Activated T-cell treated with anti-CD3 and anti-CD28 coated beads, Interleukin-2, amount 50 U/mL, for 1 hour (primary cell): ENCODE measurements at places on chromosomes 4 and X.

GRCh38 chrX:110584083-110584482, 211.5 kb downstream of the CHRDL1 start:
- DNase-seq, result no peak

DNA sequence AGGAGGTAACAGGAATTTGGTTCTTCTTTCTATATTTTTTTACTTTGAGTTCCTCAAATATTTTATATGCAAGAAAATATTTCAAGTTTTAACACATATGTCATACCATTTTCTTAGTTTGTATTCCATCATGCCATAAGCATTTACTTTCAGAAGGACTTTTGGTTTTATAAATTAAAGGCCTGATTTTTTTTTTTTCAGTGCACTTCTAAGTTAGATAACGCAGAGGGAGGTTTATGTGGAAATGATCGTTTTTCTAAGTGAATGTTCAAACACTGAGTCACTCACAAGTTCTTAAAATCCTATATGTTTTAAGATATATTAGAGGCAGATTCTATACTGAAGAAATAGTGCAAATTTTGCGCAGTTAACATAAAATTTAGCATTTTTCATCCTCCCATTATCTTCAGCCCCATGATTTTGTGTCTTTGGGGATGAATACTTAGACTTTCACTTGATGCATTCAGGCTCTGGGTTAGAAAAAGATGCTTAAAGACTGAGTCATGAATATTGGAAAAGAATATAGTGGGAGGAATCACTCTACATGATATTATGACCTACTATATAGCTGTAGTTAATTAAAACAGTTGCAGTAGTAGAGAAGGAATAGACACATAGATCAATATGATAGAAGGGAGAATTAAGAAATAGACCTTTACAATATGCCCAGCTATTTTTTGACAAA, 54.9 kb downstream of the COL4A5 start:
- DNase-seq, result no peak

DNA sequence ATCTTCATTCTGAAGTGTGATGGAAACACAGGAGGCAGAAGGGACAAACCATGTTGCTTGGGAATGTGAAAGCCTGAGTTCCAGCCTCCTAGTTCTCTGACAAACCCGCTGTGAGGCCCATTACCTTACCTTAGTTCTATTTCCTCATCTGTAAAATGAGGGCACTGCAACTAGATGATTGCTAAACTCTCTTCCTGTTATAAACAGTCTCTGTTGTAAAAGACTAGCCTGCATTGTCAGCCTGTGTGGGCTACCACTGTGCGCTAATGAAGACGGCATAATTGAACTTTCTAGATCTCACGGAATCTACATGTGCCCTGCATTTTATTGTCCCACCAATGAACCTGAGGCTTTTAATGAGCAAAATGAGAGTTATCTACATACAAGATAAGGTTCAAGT, 147.2 kb downstream of the AFF2 start:
- DNase-seq, result no peak

DNA sequence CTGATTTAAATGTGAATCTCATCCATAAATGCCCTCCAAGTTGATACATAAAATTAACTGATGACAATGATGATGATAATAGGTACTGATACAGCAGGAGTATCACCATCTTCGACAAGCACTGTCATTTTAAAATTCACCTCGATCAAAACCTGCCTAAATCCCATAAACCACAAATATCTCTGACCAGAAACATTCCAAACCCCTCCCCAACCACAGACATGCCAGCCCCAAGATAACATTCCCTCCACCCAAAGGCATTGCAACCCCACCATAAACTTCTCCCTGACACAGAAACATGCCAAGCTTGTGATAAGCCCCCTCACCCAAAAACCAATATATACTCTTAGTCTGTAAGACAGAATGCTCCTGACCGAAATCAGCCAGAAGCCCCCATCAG, 63.7 kb upstream of the WDFY3 start:
- DNase-seq, result no peak

GRCh38 chr4:25096981-25097443, 63.2 kb downstream of the SEPSECS start:
- DNase-seq, result no peak
